ENCODE measurements at places on chromosomes 2 and 18. TPM values are rescaled to one million over a fixed set of nuclear protein-coding genes. Genes with fewer than 3 reads are reported as not detected.

MRO gene
- total RNA-seq, result not detected

- no peaks in the 10 kb centered on the region for H3K4me1 ChIP-seq
- H3K4me3 ChIP-seq, result no peak overlapping the region
- no peak overlapping the region for H3K27ac ChIP-seq
- H3K36me3 ChIP-seq, result no peaks in the 10 kb centered on the region
Observed at GRCh38 chr18:14978962-14979535, 231.1 kb downstream of the ANKRD30B start.

GRCh38 chr18:36327352-36328316, 30.1 kb downstream of the FHOD3 start:
- DNase-seq, result no peak
- no peak overlapping the region for H3K4me3 ChIP-seq
- H3K4me1 ChIP-seq, result no peaks in the 10 kb centered on the region
- H3K27me3 ChIP-seq, result peaks cover 9% of the 10 kb centered on the region
- H3K27ac ChIP-seq, result no peak overlapping the region

DNA sequence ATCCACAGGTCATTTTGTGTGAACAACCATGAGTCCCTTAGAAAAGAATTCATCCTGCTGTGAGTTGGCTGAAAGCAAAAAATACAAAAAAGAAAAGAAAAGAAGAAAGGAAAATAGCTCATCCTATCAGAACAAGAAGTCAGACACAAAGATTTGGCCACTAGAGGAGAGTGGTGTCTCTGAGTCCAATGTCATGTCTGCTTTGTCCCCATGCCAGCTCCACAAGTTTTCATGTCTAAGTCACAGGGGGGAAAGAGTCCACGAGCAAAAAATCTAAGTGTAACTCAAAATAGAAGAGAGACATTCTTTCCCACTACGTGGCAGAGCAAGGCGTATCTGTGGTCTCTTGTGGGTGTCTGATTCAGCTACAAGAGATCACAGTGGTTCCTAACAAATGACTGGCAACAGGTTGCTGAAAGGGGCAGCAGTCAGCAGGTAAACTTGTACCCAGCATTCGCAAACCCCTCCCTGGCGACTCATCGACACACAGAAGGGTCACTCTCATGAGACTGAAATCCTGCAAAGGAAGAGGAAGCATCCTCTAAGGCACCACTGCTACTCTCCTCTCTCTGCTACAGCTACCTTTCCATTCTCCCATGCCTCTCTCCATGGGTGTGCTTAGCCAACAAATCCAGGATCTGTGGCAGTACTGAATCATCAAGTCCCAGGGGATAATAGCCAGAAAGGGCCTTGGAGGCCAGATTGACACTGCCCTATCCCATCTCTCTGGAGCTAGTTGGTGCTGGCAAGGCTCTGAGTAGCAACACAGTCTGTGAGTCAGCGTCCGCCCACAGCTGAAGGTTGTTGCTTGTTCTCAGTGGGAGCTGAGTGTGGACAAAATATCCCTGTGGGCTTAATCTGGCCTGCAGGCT, 123.0 kb upstream of the SLC39A10 start:
- peak overlapping the region; percentile 8 for H3K27ac ChIP-seq
- no peaks in the 10 kb centered on the region for H3K27me3 ChIP-seq
- H3K4me3 ChIP-seq, result no peak overlapping the region
- H3K4me1 ChIP-seq, result peaks cover 7% of the 10 kb centered on the region
- DNase-seq, result no peak

GRCh38 chr2:237043866-237044265, 41.8 kb upstream of the COPS8 start:
- H3K4me3 ChIP-seq, result no peak overlapping the region
- H3K27ac ChIP-seq, result no peak overlapping the region
- H3K27me3 ChIP-seq, result no peaks in the 10 kb centered on the region
- H3K4me1 ChIP-seq, result peaks cover 18% of the 10 kb centered on the region
- no peak for DNase-seq

GNLY gene
- 5.8 TPM for total RNA-seq

- H3K27ac ChIP-seq, result no peak overlapping the region
- H3K36me3 ChIP-seq, result no peaks in the 10 kb centered on the region
- H3K4me1 ChIP-seq, result no peaks in the 10 kb centered on the region
- DNase-seq, result no peak
Observed at GRCh38 chr18:69387186-69387585, 13.5 kb upstream of the DOK6 start.

ALPG gene
- not detected for total RNA-seq
